Neural crest cell (in vitro differentiated cells): ENCODE measurements at places on chromosomes 1 and 21.

- no peak for DNase-seq
Measured at GRCh38 chr1:85343612-85344255, 67.3 kb upstream of the BCL10 start.

DNA sequence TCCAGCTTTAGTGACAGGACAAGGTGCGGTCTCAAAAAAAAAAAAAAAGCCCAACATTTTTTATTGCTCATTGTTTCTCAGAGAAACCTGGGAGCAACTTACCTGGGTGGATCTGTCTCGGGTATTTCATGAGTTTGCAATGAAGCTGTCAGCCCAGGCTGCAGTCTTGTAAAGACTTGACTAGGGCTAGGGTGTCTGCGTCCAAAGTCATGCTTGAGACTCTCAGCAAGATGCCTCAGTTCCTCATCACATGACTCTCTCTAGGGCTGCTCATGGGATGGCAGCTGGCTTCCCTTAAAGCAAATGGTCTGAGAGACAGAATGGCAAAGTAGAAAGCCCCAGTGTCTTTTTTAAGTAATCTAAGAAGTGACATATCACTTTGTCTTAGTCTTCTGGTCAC, 8.1 kb downstream of the GABPA start:
- no peak for DNase-seq

GRCh38 chr1:160711602-160712311, at the start of gene CD48:
CD48 (minus strand) TSS chr1:160711822; CDS start chr1:160711763, 59 bp downstream.
- no peak for DNase-seq

- no peak for DNase-seq
Measured at GRCh38 chr1:208176649-208177048, 67.5 kb downstream of the PLXNA2 start.

- no peak for DNase-seq
Measured at GRCh38 chr1:24186993-24187790, at the start of gene IFNLR1. IFNLR1 (minus strand) TSS chr1:24187289; CDS start chr1:24187248, 41 bp downstream.

DNA sequence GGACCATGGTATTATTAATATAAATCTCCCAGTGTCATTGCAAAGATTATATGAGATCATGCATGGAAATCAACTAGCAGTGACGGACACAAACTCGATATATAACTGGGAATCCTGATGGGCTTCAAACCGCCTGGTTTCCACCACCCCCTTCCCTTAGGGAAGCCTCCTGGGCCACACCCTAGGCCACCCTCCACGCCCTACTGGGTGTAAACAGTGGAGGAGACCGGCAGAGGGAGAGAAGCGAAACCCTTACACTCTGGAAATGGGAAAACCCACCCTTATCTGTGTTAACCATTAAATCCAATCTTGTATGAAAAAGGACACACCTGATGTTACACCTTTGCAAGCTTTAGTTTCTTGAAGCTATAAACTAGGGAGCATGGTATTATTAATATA, 595 bp upstream of the ZNHIT6 start:
- no peak for DNase-seq

DNA sequence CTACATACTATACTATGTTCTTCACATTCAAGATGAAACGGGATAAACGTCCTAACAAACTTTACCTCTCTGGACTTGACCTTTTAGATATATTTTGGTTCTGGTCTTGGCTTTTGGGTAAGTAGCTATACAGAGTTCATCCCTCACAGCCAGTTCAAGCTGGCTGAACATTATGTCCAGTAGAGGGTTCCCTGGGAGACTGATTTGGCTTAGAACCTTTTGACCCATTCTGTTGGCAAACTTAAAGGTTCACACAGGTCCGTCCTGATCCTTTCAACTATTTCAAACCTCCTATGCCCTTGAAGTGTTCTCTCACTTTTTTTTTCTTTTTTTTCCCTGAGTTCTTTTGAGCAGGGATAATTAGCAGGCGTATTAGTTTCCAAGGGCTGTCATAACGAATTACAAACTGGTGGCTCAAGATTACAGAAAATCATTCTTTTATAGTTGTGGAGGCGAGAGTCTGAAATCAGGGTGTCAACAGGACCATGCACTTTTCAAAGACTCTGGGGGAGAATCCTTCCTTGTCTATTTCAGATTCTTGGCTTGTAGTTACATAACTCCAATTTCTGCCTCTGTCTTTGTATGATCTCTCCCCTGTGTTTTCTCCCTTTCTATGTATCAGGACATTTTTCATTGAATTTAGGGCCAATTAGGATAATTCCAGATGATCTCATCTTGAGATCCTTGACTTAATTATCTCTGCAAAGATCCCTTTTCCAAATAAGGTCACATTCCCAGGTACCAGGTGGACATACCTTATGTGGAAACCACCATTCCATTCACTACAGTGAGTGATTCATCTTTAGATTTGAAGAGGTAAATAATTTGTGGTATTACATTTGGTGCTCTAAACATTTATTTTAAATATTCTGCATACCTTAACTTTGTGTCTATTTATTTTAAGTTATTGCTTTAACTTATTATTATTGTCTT, 257.4 kb upstream of the USP25 start:
- no peak for DNase-seq

DNA sequence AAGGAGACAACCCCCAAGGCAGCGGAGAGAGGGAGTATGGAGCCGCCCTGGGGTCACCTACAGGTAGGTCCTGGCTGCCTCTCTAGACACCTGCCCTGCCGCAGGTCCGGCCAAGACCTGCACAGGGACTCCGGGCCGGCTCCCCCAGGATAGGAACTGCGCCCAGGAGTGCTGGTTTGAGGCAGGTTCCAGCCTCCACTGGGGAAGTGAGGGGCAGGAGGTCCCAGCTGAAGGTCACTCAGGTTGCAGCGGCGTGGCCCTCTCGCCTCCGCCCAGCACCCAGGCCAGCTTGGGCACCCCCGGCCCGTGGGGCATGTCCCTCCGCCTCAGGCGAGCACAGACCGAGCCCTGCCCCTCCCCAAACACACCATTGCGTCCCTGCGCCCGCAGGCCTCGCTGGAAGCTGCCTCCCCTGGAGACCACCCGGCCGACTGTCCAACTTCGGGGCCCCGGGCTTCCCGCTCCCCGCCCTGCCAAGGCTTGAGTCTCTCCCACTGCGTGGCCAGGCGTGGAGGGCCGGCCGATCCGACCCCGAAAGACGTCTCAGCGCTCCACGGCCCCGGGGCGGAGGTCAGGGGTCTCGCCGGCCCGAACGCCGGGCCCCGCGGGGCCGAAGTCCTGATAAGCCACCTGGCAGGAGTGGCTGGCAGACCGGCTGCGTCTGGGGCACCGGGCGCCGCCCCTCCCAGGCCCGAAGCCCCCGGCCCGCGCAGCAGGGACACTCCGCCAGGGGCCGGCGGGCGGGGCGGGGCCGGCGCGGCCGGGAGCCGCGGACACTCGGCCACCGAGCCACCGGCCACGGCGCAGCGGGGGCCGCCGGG, 1.4 kb upstream of the SKI start:
- no peak for DNase-seq

DNA sequence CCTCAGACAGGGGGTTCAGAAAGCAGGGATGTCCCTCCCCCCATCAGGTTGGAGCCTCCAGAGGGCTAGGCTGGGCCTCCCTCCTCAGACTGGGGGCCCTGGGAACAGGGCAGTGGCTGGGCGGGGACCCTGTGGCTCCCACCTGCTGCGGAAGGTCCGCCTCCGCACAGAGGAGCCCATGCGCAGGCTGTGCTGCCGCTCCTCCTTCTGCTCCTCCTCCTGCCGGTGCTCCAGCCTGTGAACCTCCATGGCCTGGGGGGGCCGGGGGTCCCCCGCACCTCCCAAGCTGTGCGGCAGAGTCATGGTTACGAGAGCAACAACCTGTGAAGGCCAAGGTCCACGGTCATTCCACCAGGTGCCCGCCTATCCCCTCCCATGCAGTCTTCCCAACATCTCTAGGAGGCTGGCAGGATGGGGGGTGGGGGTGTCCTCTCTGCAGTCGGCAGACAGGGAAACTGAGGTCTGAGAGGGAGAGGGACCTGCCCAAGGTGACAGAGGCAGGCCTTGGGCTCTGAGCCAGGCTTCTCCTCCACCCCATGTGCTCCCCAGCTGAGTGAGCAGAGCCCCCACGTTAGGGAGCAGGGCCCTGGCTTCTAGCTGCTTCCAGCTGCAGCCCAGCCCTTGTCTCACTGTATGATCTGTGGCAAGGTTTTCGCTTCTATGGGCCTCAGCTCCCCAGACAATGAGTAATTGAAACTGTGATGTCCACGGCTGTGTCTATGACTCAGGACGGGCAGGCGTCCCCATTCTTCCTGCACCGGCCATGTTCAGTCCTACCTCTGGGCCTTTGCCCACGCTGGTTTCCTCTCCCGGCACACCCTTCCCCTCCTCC, 3.4 kb downstream of the MYOM3 start:
- no peak for DNase-seq

DNA sequence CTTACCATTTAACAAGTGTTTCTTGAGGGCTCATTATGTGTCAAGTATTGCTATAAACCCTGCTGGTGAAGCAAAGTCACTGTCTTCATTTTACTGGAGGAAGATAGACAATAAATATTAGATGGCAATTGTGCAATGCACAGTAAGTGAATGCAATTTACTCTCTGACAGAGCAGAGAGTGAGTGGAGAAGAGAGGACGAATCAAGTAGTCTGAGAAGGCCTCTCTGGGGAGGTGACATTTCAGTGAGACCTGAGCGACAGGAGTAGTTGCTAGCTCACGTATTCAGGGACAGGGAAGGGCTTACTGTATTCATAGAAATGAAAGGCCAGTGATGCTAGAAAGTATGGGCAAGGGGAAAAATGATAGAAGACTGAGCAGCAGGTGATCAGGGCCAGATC, 1.2 kb upstream of the NMNAT2 start:
- DNase-seq, result no peak

DNA sequence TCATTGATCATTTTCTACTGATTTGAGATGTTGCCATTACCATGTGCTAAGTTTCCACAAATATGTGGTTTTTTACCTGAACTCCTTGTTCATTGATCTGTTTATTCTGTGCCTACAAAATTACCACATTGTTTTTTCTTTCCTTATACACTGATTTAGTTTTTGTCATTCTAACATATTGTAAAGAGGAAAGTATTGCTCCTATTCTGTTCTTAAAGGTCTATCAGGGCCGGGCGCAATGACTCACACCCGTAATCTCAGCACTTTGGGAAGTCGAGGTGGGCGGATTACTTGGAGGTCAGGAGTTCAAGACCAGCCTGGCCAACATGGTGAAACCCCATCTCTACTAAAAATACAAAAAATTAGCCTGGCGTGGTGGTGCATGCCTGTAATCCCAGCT, 75.1 kb downstream of the CAMTA1 start:
- no peak for DNase-seq

DNA sequence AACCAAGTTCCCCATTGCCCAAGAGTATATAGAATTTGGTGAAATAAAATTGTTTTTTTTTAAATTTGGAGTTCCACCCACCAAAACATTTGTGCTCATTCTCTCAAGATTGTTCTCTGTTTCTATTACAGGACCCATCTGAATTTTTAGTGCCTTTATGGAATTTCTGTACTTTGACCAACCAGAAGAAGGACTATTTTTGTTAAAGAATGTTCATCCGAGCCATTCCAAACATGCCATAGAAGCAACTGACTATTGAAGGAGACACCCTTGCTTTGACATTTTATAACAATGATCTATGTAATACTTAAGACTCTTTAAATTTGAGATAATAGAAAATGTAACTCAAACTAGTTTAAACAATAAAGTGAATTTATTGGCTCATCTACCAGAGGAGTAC, 655.7 kb upstream of the ADAMTS5 start:
- DNase-seq, result no peak

GRCh38 chr1:78240755-78241154, 195.0 kb downstream of the GIPC2 start:
- no peak for DNase-seq

DNA sequence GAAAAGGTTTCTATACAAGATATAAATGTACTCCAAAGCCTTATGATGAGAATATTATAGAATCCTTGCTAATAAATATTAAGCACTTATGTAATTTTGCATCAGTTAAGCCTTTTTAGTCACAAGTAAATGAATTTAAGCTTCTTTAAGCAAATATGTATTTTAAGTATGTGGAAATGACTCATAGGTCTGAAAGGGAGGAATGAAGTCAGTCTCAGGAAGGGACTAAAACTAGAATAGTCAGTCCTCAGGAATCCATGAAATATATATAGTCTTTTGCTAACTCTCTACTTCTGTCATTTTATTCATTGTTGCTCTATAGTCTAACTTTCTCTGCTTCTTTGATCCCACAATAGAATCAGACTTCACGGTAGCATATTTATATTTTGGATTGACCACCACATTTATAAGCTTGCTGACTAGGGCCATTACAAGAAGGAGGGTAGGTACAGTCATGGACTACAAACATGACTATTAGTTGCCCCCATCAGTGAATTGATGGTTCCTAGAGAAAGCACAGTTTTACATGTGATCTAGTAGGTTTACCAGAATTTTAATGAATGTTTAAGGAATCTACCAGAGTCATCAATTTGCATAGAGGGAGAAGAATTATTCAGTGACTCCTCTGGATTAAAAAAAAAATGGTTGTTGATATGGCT, 20.2 kb upstream of the RABGGTB start:
- no peak for DNase-seq

DNA sequence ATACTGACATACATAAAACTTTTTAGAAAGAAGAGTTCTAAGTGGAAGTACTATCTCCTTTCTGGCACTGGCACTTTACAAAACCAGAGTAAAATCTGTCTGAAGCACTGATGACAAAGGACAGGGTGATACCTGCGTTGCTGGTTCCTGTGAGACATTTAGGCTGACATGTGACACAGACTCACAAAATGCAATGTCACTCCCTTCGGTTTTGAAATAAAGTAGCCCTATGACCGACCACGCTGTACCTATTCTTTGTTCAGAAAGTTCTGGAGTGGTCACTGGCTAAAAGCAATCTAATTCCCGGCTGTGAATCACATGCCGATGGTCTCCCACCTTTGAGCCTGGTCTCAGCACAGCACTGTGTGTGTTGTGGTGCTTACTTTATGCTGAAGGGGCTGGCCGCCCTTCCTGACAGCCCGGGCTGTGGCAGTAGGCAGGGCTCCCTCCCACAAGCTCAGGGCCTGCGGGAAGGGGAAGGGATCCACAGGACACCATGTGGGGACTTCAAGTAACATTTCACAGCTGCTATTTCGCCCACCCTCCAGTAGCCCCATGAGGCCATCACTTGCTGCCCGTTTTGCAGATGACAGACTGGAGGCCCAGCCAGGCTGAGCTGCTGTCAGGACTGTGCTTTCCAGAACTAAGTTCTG, 48.0 kb downstream of the MRPL37 start:
- no peak for DNase-seq

DNA sequence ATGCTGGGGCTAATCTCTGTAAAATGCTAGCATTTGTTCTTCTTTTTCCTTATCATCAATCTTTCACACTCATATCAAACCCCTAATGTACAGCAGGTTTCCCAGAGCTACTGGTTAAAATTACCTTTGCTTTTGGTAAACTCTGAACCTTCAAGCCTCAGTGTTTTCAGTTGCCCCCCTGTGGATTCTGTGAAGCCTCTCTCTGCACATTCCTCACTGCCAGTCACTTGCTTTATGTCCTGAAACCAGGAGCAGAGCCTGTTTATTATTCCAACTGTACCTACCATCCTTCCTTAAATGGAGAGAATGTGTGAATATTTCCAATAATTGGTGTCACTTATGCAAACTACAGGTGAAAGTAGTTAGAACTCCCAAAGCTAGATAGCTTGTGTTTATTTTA, 134.2 kb downstream of the NEK7 start:
- no peak for DNase-seq
